A673 (cell line): ENCODE measurements at places on chromosomes 1 and 21. TPM values are rescaled to one million over a fixed set of nuclear protein-coding genes. Genes with fewer than 3 reads are reported as not detected.

DNA sequence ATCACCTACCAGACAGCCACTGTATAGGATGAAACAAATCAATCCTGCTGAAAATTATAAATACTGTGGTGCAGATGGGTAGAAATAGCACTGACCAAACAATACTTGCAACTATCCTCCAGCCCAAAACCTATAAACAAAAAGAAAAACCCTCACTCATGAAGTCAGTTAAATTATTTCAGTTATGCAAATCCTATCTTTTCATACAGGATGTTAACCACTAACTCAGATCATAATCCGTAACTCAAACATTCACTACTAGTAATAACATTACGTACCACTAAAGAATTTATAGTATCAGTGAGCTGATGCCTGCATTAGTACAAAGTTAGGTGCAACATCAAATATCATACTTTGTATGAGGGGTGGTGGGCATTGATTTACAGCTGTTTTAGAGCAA, 2.6 kb downstream of the NDC1 start:
- DNase-seq: no peak

GRCh38 chr1:204598319-204598969, 82.2 kb downstream of the MDM4 start:
- DNase-seq: no peak

DNA sequence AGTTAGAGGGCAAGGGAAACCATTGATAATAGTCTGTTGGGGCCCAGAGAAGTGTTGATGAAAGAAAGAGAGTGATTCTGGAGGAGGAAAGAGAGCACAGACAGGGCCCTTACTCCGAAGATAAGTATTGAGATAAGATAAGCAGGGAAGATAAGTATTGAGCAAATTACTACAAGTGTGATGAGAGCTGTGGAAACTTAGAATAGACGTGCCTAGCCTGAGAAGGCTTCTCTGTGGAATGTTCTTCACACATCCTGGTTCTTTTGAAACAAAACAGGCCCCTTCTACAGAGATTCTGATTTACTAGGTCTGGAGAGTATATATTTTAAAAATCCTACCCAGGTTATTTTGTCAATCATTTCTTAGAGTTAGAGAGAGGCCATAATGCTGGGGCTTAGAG, 26.4 kb downstream of the FNBP1L start:
- DNase-seq: no peak

- no peak for DNase-seq
These were observed 171.7 kb upstream of the FGGY start for GRCh38 chr1:59125154-59125553.

The GSTM5 gene
- total RNA-seq: 0.13 and 0.43 TPM in 2 replicates

- no peak for DNase-seq
These were observed 921 bp upstream of the ASCL5 start for GRCh38 chr1:201127755-201128455.

GRCh38 chr21:41133874-41134522, 34.0 kb upstream of the BACE2 start:
- peak; percentile 8 for DNase-seq

GRCh38 chr1:99003581-99004253, 944 bp downstream of the PLPPR5 start:
- DNase-seq: no peak

- DNase-seq: peak; percentile 49
These were observed 1.2 kb downstream of the LAMC1 start for GRCh38 chr1:183024317-183025009.

- peak; percentile 87 for DNase-seq
These were observed 49.8 kb downstream of the ACOT7 start for GRCh38 chr1:6343506-6344405.

GRCh38 chr1:248359415-248359814, 2.0 kb upstream of the OR2T4 start:
- no peak for DNase-seq

DNA sequence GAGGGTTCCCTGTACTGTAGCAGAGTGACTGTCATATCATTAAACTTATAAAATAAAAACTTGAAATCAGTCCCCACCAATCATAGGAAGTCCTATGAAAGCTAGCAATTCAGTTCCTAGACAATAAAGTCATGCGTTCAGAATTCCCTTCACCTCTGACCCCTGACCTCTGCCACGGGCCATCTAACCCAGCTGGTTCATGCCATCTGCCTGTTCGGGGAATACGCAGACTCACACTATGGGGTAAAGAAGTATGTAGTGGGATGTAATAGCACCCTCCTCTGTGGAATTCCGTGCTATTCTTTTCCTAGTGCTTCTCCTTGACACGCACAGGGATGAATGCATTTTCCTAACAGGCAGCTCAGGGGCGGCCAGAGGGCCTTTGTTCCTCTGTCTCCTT, 2.1 kb downstream of the GSTM4 start:
- peak; percentile 0 for DNase-seq

The RPS8 gene
- 1,717 and 1,734 TPM in 2 replicates for total RNA-seq

The RAVER2 gene
- 34.1 and 36.5 TPM in 2 replicates for total RNA-seq

The NEXN gene
- total RNA-seq: 0.45 and 0.70 TPM in 2 replicates
